ENCODE measurements at places on chromosomes 3 and 15. TPM values are rescaled to one million over a fixed set of nuclear protein-coding genes. Genes with fewer than 3 reads are reported as not detected.

SLC28A1 gene
- 0.31 TPM for total RNA-seq

PRSS50 gene
- 1.1 TPM for total RNA-seq

DNA sequence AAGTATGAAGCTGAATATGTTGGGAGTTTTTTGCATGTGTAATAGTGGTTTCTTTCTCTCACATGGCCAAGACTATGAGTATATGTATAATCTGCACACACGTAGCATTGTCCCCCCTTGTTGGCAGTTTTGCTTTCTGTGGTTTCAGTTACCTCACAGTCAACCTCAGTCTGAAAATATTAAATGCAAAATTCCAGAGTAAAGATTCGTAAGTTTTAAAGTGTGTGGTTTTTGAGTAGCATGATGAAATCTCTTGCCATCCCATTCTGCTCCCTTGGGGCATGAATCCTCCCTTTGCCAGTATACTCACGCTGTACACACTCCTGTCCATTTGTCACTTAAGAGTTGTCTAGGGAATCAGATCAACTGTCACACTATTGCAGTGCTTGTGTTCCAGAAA is 742.0 kb upstream of the CCDC54 start:
- H3K36me3 ChIP-seq = no peaks in the 10 kb centered on the region
- no peak overlapping the region for H3K27ac ChIP-seq
- no peaks in the 10 kb centered on the region for H3K4me1 ChIP-seq
- DNase-seq = no peak

DNA sequence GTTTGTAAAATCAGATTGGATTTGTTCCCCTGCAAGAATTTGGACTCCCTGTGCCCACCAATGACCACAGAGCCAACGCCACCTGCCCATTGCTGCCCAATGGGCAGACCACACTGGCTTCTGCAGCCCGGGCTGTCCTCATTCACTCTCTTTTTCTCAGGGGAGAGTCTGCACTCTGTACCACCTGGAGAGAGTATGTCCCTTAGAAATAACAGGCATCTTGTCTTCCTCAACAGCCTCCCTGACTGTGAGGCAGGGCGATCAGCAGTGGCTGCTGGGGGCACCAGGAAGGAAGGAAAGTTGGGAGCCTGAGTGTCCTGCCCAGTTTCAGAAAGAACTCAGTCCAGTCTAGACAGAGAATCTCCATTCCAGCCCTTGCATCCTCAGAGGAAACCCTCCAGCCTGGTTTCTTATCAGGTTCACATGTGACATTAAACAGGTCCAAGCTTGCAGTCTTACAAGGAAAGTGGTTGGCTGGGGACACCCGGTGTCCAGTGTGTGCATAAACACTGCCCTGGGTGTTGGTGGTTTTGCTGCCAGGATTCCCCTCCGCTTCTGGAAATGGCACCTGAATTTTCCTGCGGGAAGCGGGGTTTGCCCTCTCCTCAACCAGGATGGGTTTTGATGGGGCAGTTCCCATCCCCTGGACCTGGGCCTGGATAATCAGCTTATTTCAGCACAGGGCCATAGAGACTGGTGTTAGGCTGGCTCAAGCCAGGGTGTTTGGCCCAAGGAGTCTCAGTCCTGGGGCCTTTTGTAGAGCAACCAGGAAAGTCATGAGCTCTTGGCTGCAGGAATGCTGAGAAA is 37.2 kb downstream of the SSUH2 start:
- H3K36me3 ChIP-seq = no peaks in the 10 kb centered on the region
- peaks cover 8% of the 10 kb centered on the region for H3K27me3 ChIP-seq
- no peak overlapping the region for H3K27ac ChIP-seq

GRCh38 chr15:41671656-41672648 is 11.7 kb downstream of the MGA start:
- peaks cover 10% of the 10 kb centered on the region for H3K4me1 ChIP-seq
- no peak overlapping the region for H3K27ac ChIP-seq
- DNase-seq = no peak
- peaks cover 27% of the 10 kb centered on the region for H3K36me3 ChIP-seq

GRCh38 chr3:66472313-66473134 is 28.3 kb downstream of the LRIG1 start:
- DNase-seq = no peak
- H3K27me3 ChIP-seq = peaks cover 3% of the 10 kb centered on the region
- H3K4me3 ChIP-seq = no peak overlapping the region
- H3K4me1 ChIP-seq = peaks cover 43% of the 10 kb centered on the region
- no peaks in the 10 kb centered on the region for H3K36me3 ChIP-seq

GRCh38 chr3:53161820-53162671 is 1.0 kb downstream of the PRKCD start:
- peak overlapping the region; percentile 90 for H3K4me3 ChIP-seq
- H3K36me3 ChIP-seq = no peaks in the 10 kb centered on the region
- H3K27me3 ChIP-seq = peaks cover 22% of the 10 kb centered on the region

- H3K27ac ChIP-seq = no peak overlapping the region
- no peak overlapping the region for H3K4me3 ChIP-seq
- no peaks in the 10 kb centered on the region for H3K4me1 ChIP-seq
Measured at GRCh38 chr3:166123576-166123975, 286.4 kb upstream of the BCHE start.

Data from type B pancreatic cell (in vitro differentiated cells).